WERI-Rb-1 (cell line): ENCODE measurements at places on chromosomes 13 and 19.

GRCh38 chr13:98913741-98914140 lies 64.1 kb downstream of the DOCK9 start:
- DNase-seq, result no peak

DNA sequence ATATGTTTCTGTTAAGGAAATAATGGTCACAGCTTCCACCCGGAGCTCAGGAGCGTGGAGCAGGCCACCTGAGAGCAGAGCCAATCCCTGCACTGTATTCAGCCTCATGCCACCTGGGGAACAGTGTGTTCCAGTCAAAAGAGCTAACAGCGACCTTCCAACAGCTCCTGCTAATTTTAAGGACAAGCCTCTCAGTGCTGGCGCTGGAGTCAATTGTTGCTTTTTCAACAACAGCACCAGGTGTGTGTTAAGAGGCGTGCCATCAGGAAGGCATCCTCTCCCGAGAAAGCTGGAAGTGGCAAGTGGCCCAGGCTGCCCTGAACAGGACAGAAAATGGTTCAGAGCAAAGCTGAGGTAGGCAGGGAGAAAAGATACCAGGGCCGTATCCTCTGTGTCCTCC lies 102.0 kb downstream of the CACNA1A start:
- no peak for DNase-seq

DNA sequence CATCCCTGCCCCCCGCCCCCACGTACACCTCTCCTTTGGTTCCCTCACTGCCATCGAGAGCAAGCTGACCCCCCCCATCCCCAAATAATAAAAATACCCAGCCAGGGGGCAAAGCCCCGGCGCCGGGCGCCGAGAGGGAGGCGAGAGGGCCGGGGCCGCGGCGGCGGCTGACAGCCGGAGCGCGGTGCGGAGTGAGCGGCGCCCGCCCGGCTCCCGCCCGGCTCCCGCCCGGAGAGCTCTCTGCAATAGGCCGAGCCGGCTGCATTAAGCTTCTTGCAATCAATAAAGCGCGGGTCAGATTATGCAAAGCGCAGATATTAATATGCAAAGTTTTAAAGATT lies 40.9 kb downstream of the DEDD2 start:
- no peak for DNase-seq

DNA sequence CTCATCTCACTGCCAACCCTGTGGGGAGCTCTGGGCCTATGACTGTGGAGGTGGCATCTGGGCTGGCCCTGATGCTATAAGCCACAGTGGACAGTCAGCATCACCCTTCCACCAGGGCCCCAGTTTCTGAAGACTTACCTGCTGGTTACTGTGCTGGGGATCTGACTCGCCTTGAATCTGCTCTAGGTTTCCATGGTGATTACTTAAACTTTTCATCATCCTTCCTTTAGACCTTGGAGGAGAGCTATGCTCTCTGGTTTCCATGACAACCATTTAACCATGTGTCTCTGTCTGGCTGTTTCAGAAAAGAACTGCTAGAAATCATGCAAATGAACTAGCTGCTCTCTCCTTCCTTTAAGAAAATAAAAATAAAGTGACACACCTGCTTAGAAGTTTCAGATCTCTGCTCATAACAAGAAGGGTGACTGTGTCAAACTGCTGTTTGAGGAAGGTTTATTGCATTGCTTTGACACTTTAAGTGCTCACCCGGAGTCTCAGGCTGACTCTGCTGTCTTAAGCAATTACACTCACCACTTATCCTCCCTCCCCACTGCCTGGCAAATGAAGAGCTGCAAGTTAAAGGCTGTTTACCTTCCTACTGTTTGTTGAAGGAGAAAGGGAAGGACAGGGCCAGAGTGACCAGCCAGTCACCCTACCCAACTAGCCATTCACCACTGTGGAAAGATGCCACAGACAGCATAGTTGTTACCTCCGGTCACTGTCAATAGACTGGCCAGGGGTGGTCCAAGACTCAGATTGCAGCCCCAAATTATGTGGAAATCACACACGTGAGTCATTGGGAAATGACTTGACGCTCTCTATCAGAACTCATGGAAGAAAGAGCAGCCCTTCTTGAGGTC lies 87.6 kb downstream of the HSPH1 start:
- DNase-seq, result peak; percentile 11

- DNase-seq, result no peak
These were observed 85.6 kb downstream of the GNG7 start for GRCh38 chr19:2616741-2617392.

- peak; percentile 83 for DNase-seq
These were observed 130.5 kb upstream of the RNF113B start for GRCh38 chr13:98307463-98308085.

- DNase-seq, result no peak
These were observed 4.6 kb downstream of the S1PR2 start for GRCh38 chr19:10226376-10227025.

GRCh38 chr19:37966211-37966661 lies 59.2 kb downstream of the SIPA1L3 start:
- DNase-seq, result no peak

DNA sequence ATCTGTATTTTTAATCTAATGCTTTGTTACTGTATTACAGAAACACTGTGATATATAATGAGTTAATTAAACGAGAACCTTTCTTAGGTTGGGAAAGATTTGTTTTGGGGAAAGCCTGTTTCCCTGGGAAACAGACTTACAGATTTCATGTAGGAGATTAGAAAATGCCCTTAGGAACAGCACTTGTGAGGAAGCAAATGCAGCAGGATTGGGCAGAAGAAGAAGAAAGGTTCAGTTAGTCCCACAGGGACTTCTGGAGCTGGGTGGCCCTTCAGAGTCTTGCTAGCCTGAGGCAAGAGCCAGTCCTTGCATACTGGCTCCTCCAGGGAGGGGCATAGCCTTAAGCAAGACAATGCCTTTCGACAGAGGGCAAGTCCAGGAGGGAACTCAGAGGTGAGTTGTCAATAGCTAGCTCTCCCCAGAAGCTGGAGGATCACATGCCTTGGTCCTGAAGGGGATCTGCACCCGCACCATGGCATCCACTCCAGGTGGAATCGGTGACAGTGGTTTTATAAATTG lies 36.8 kb downstream of the N4BP2L1 start:
- DNase-seq, result no peak
